ENCODE measurements at places on chromosomes 2 and 18. TPM values are rescaled to one million over a fixed set of nuclear protein-coding genes. Genes with fewer than 3 reads are reported as not detected.
A peak's percentile ranks its signal among the peaks of the same experiment; 100 is the strongest.

Gene ASPRV1
- total RNA-seq = 2.0 TPM

Gene NEU2
- not detected for total RNA-seq

Gene ADD2
- total RNA-seq = 24.3 TPM

Gene ELP2
- total RNA-seq = 107 TPM

- peaks cover 75% of the 10 kb centered on the region for H3K27me3 ChIP-seq
- peaks cover 32% of the 10 kb centered on the region for H3K4me1 ChIP-seq
- no peak for DNase-seq
Measured at GRCh38 chr18:49560624-49561288, 1.1 kb upstream of the LIPG start.

DNA sequence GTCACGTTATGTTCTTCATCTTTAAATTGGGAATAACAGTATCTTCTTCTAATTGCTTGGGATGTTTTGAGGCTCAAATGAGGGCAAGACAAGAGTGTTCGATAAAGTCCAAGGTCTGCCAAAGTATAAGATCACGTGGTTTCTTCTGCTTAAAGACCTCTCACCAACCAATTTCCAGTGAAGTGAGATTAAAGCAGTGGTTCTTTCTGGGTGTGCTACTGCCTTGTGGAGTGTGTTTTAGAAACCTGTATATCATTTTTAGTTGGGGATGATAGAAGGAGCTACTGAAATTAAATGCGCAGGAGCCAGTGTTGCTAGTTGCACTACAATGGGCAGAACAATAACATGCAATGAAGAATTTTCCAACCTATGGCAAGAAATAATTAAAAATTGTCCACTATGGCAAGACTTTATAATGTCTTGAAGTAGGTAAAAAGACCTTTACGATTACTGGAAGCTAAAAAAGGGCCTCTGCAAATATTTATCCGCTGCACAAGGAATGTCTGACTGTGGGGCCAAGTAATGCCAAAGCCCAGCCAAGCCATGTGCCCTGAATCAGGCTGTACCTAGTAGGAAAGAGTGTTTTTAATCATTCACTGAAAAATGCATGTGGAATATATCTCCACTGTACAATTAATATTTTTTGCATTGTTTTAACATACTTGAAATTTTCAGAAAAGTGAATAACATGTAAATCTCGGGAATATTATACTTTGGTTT is 244.5 kb upstream of the REG3G start:
- no peak overlapping the region for H3K4me3 ChIP-seq
- no peaks in the 10 kb centered on the region for H3K36me3 ChIP-seq
- DNase-seq = no peak
- H3K27ac ChIP-seq = no peak overlapping the region

DNA sequence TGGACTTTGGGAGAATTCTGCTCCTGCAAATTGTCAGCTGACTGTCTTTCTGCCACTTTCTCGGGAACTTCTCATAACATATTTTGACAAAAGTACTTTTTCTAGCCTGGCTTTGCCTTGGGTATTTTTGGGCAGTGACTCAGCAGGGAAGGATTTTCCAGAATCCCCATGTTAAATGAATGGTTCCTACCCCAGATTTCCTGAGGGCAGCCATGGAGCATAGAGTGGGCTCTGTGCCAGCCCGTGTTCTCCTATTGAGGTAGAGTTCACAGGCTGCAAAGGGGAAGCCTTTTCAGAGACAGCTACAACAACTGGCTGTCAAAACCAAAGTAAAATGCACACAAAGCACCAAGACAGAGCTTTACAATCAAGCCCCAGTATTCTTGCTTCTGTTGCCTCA is 59.8 kb downstream of the BMP10 start:
- no peaks in the 10 kb centered on the region for H3K27me3 ChIP-seq
- peak overlapping the region; percentile 51 for H3K27ac ChIP-seq
- no peak overlapping the region for H3K4me3 ChIP-seq
- DNase-seq = no peak
- H3K36me3 ChIP-seq = peaks cover 13% of the 10 kb centered on the region

- no peak for DNase-seq
- H3K36me3 ChIP-seq = no peaks in the 10 kb centered on the region
- no peaks in the 10 kb centered on the region for H3K4me1 ChIP-seq
- H3K27ac ChIP-seq = no peak overlapping the region
- H3K4me3 ChIP-seq = no peak overlapping the region
Measured at GRCh38 chr18:23154030-23154429, 18.7 kb downstream of the CABLES1 start.

- no peaks in the 10 kb centered on the region for H3K36me3 ChIP-seq
- no peaks in the 10 kb centered on the region for H3K4me1 ChIP-seq
- no peak overlapping the region for H3K4me3 ChIP-seq
- H3K27ac ChIP-seq = no peak overlapping the region
- peaks cover 6% of the 10 kb centered on the region for H3K27me3 ChIP-seq
Measured at GRCh38 chr2:120398051-120398995, 52.4 kb downstream of the INHBB start.

- H3K27me3 ChIP-seq = peaks cover 87% of the 10 kb centered on the region
- no peak overlapping the region for H3K27ac ChIP-seq
- no peak overlapping the region for H3K4me3 ChIP-seq
- no peak for DNase-seq
Measured at GRCh38 chr18:9712611-9713010, 4.5 kb downstream of the RAB31 start.

GRCh38 chr2:85702172-85702571 is 8.0 kb downstream of the GNLY start:
- no peak for DNase-seq
- H3K4me1 ChIP-seq = peaks cover 37% of the 10 kb centered on the region
- peaks cover 10% of the 10 kb centered on the region for H3K27me3 ChIP-seq
- no peak overlapping the region for H3K4me3 ChIP-seq
- no peaks in the 10 kb centered on the region for H3K36me3 ChIP-seq
- H3K27ac ChIP-seq = peak overlapping the region; percentile 51

GRCh38 chr2:203857656-203858055 is 9.9 kb upstream of the CTLA4 start:
- DNase-seq = no peak
- H3K27ac ChIP-seq = peak overlapping the region; percentile 98
- peaks cover 2% of the 10 kb centered on the region for H3K36me3 ChIP-seq
- no peaks in the 10 kb centered on the region for H3K27me3 ChIP-seq
- peak overlapping the region; percentile 84 for H3K4me3 ChIP-seq
- H3K4me1 ChIP-seq = peaks cover 92% of the 10 kb centered on the region

- no peaks in the 10 kb centered on the region for H3K4me1 ChIP-seq
- H3K36me3 ChIP-seq = no peaks in the 10 kb centered on the region
- H3K27me3 ChIP-seq = no peaks in the 10 kb centered on the region
- DNase-seq = no peak
- no peak overlapping the region for H3K27ac ChIP-seq
- no peak overlapping the region for H3K4me3 ChIP-seq
Measured at GRCh38 chr2:169705927-169706326, 11.7 kb downstream of the PHOSPHO2 start.

DNA sequence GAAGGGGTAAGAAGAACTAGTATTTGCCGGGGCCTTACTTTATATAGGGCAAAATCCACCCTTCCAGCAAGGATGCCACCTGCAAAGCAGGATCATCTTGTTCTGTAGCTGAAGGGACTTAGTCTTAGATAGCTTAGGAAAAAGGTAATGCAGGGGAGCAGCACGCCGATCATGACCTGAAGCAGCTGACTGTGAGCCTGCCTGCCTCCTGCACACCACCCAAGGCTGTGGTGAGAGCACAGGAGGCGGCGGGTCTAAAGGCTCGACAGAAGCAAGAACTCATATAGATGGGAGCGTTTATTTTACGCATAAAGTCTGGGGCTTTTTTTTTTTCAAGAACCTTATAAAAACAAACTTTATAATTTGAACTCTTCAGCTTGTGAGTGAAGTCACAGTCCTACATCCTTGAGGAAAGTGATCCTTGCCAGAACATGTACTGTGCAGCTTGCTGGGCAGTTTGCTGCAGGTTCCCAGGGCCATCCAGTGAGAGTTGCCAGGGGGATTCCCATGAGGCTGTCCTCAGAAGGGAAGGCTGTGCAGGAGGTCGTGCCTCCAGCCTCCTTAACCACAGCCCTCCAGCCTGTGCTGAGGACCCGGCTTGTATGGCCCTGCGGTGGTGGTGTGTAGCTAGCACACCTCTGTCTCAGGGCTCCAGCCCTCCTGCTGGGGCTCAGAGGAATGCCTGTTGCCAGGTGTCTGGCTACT is 92.1 kb downstream of the RNF144A start:
- peaks cover 30% of the 10 kb centered on the region for H3K4me1 ChIP-seq
- no peaks in the 10 kb centered on the region for H3K27me3 ChIP-seq
- DNase-seq = no peak
- H3K4me3 ChIP-seq = no peak overlapping the region

DNA sequence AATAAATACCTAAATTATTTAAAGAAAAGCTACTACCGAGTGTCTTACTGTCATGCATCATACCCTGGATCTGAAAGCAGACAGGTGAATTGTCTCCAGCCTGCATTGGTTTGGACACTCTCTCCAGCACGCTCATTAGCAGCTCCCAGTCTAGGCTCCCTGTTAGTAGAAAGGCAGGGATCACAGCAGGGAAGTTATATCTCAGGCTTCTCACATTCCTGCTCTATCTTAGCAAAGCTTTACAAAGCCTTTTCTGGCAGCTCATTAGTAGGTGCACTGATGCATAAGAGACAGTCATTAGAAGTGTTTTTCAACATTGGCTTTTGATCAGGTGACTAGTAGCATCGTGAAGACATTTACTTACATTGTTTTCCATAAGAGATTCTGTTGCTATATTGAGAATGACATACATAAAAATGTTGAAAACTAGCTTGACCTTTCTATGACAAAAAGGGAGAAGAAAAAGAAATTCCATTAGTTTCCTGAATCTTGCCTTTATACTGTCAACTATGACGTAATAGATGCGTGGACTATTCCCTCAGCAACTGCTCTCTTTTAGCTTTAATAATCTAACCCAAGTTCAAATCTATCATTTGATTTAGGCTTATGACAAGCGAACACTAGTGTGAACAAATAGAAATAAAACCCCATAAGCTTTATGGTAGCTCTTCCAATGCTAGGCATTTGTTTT is 408.7 kb upstream of the KCNH7 start:
- no peak overlapping the region for H3K27ac ChIP-seq
- H3K27me3 ChIP-seq = no peaks in the 10 kb centered on the region
- H3K4me1 ChIP-seq = no peaks in the 10 kb centered on the region
- H3K4me3 ChIP-seq = no peak overlapping the region
- H3K36me3 ChIP-seq = no peaks in the 10 kb centered on the region
- DNase-seq = no peak

GRCh38 chr2:172440795-172441194 is 13.4 kb downstream of the ITGA6 start:
- H3K4me3 ChIP-seq = peak overlapping the region; percentile 26
- DNase-seq = no peak
- no peak overlapping the region for H3K27ac ChIP-seq
- H3K36me3 ChIP-seq = no peaks in the 10 kb centered on the region
